B cell (primary cell): ENCODE measurements at places on chromosomes 2 and 18. TPM values are rescaled to one million over a fixed set of nuclear protein-coding genes. Genes with fewer than 3 reads are reported as not detected.

SIX2 gene
- polyA plus RNA-seq = not detected in 2 replicates

GBX2 gene
- not detected in 2 replicates for polyA plus RNA-seq

STPG4 gene
- polyA plus RNA-seq = 0.20 and 0.31 TPM in 2 replicates

DNA sequence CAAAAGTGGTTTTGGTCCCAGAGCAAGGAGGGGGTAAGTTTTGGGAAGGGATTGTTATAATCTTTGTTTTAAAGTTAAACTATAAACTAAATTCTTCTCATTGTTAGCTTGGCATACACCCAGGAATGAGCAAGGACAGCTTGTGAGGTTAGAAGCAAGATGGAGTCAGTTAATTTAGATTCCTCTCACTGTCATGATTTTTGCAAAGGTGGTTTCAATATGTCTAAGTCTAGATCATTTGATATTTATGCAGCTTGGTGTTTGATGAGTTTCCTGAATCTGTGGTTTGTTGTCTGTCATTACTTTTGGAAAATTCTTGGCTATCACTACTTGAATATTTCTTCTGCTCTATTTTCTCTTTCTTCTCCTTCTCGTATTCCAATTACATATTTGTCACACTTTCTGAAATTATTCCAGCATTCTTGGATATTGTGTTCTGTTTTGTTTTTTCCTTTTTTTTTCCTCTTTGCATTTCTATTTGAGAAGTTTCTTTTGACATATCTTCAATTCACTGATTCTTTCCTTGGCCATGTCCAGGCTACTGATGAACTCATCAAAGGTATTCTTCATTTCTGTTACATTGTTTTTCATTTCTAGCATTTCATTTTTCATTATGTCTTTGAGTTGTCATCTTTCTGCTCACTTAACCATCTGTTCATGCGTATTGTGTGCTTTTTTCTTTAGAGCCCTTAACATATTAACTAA lies 5.1 kb downstream of the SP140 start:
- DNase-seq = no peak
- H3K27ac ChIP-seq = peak overlapping the region; percentile 11
- H3K36me3 ChIP-seq = peaks cover 8% of the 10 kb centered on the region
- H3K4me3 ChIP-seq = no peak overlapping the region
- H3K27me3 ChIP-seq = no peaks in the 10 kb centered on the region
- H3K4me1 ChIP-seq = peaks cover 70% of the 10 kb centered on the region

DNA sequence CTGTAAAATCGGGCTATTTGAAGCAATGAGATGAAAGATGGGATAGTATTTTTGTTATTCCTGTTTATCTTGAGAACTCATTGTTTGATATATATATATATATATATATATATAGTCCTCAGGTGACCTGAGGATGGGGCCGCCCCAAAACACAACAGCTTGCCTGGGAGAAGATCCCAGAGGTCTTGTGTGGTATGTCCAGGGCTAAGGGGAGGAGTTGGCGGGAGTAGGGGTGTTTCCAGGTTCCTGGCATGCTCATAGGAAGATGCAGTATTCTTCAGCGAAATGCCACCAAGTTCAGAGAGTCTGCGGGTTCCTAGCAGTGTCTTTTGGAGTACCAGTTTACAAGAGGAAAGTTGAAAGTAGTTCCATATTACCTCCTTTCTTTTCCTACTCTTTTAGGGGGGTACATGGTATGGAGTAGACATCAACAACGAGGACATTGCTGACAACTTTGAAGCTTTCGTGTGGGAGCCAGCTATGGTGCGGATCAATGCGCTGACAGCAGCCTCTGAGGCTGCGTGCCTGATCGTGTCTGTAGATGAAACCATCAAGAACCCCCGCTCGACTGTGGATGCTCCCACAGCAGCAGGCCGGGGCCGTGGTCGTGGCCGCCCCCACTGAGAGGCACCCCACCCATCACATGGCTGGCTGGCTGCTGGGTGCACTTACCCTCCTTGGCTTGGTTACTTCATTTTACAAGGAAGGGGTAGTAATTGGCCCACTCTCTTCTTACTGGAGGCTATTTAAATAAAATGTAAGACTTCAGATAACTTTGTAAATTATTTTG lies 18.3 kb downstream of the CCT7 start:
- no peaks in the 10 kb centered on the region for H3K27me3 ChIP-seq
- no peak overlapping the region for H3K27ac ChIP-seq
- DNase-seq = no peak
- peaks cover 58% of the 10 kb centered on the region for H3K36me3 ChIP-seq
- H3K4me3 ChIP-seq = no peak overlapping the region

- DNase-seq = no peak
- no peaks in the 10 kb centered on the region for H3K36me3 ChIP-seq
- no peak overlapping the region for H3K27ac ChIP-seq
- H3K27me3 ChIP-seq = no peaks in the 10 kb centered on the region
Observed at GRCh38 chr2:150860301-150860700, 372.8 kb upstream of the RND3 start.

IL37 gene
- polyA plus RNA-seq = not detected in 2 replicates

DNA sequence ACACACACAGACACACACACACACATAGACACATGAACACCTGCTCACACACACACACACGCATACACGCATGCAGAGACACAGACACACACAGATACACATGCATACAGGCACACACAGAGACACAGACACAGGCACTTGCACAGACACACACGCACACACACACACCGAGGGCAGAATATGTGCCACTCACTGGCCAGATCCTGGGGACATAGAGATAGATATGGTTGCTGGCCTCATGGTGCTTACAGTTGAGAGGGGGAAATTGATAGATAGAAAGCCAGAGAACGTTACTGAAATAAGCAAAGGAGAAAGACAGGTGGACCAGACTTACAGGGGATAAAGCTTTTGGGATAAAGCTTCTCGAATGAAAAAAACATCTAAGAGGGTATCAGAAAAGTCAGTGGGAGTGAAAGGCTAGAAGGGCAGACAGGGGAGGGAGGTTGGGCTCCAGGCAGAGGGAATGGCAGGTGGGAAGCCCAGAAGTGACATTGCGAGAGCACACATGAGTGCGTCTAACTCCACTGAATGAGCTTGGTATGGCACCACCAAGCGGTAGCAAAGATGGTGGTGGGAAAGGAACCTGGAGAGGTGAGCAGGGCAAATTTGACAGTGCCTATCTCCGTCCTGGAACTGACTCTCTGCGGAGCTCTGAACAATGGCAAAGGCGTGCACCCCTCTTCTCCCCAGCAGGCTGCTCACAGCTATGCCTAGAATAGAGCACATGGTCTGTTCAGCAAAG lies 390.1 kb upstream of the TRIB2 start:
- no peak overlapping the region for H3K27ac ChIP-seq
- peak; percentile 53 for DNase-seq

ST6GAL2 gene
- not detected in 2 replicates for polyA plus RNA-seq

- no peaks in the 10 kb centered on the region for H3K36me3 ChIP-seq
- H3K4me3 ChIP-seq = no peak overlapping the region
- no peak for DNase-seq
- peaks cover 19% of the 10 kb centered on the region for H3K4me1 ChIP-seq
- no peak overlapping the region for H3K27ac ChIP-seq
Observed at GRCh38 chr2:97711394-97711711, 2.0 kb upstream of the ZAP70 start.

GRCh38 chr2:37414470-37414949 lies 70.1 kb downstream of the QPCT start:
- H3K4me1 ChIP-seq = no peaks in the 10 kb centered on the region
- H3K36me3 ChIP-seq = no peaks in the 10 kb centered on the region
- DNase-seq = peak; percentile 68

- H3K36me3 ChIP-seq = no peaks in the 10 kb centered on the region
- DNase-seq = no peak
- no peak overlapping the region for H3K27ac ChIP-seq
- H3K27me3 ChIP-seq = no peaks in the 10 kb centered on the region
- H3K4me1 ChIP-seq = no peaks in the 10 kb centered on the region
Observed at GRCh38 chr2:199804831-199805230, 46.2 kb downstream of the FTCDNL1 start.

DNA sequence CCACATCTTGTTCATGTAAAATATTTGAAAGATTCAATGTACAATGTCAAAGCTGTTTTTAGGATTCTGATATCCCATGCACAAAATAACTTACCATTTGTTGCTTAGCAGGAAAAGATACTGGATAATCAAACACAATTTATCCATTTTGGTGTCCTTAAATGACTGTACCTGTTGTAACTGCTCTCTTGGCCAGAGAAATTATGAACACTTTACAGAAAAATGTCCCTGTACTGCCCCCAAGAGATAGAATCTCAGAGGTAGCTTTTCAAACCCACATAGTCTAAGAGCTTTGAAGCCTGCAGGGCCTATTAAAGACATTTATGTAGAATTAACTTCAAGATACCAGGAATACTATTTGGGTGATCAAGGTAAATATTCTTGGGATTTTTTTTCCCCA lies 12.2 kb upstream of the ME2 start:
- DNase-seq = peak; percentile 17
- H3K4me1 ChIP-seq = peaks cover 11% of the 10 kb centered on the region
- H3K27ac ChIP-seq = no peak overlapping the region
- no peaks in the 10 kb centered on the region for H3K27me3 ChIP-seq

DNA sequence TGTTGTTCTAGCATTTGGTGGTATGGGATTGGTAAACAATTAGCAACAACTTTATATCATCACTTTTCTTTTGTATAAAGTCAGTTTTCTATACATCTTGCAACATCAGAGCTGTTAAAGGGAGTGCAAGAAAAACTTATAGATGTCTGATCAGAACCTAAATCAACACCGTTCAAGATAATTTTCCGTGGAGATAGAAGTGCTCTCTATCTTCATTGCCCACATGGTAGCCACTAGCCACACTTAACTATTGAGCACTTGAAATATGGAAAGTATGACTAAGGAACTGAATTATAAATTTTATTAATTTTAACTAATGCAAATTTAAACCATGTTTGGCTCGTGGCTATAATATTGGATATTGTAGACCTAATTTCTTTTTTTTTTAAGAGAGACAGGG lies 5.2 kb downstream of the TTC27 start:
- no peak overlapping the region for H3K27ac ChIP-seq
- H3K4me1 ChIP-seq = peaks cover 4% of the 10 kb centered on the region
- no peak overlapping the region for H3K4me3 ChIP-seq
- no peak for DNase-seq

SERPINB12 gene
- not detected in 2 replicates for polyA plus RNA-seq

CRYGD gene
- polyA plus RNA-seq = not detected in 2 replicates

DNA sequence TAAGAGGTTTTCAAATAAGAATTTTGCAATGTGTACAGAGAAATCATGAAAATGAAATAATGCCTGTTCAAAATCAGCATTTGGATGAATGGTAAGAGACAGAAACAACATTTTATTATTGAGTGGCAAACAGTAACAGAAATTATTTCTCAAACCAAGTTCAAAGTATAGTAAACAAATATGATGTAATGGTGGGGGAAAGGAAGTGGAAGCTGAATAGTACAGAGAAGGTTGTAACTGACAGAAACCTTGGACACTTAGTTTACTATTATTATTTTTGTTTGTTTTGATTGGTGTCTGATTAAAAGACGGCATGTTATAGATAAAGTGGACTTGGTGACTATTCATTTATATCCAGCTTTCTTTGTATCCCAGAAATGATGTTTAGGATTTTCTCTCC lies 1637.4 kb upstream of the ACVR2A start:
- no peak for DNase-seq
- H3K27ac ChIP-seq = no peak overlapping the region
- H3K4me1 ChIP-seq = no peaks in the 10 kb centered on the region
- H3K4me3 ChIP-seq = no peak overlapping the region
- H3K36me3 ChIP-seq = no peaks in the 10 kb centered on the region
- no peaks in the 10 kb centered on the region for H3K27me3 ChIP-seq
